ENCODE measurements at places on chromosomes 7 and 10.

GRCh38 chr10:78045237-78045636, 11.6 kb downstream of the RPS24 start:
- no peak for DNase-seq

DNA sequence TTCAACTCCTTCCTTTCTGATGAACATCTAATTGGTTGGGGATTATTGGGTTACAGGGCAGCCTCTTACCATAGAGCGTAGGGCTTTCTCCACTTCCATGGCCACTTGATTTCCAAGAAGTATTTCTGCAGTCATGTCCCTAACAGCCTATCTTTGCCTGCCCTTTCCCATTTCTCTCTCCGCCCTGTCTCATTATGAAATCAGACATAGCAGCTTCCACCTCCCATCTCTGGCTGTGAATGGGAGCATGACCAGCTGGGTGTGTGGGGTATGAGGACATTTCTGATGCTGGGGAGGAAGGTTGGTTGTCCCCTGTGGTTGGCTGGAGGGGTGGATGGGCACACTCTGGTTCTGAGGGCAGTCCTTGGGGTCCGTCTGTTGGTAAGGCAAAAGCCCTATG, 41.2 kb downstream of the ADCYAP1R1 start:
- DNase-seq: no peak

- no peak for DNase-seq
Measured at GRCh38 chr10:52213321-52213752, 100.7 kb upstream of the DKK1 start.

- no peak for DNase-seq
Measured at GRCh38 chr10:121322046-121322445, 276.2 kb downstream of the FGFR2 start.

GRCh38 chr7:141431140-141431479, 120.1 kb upstream of the AGK start:
- no peak for DNase-seq

DNA sequence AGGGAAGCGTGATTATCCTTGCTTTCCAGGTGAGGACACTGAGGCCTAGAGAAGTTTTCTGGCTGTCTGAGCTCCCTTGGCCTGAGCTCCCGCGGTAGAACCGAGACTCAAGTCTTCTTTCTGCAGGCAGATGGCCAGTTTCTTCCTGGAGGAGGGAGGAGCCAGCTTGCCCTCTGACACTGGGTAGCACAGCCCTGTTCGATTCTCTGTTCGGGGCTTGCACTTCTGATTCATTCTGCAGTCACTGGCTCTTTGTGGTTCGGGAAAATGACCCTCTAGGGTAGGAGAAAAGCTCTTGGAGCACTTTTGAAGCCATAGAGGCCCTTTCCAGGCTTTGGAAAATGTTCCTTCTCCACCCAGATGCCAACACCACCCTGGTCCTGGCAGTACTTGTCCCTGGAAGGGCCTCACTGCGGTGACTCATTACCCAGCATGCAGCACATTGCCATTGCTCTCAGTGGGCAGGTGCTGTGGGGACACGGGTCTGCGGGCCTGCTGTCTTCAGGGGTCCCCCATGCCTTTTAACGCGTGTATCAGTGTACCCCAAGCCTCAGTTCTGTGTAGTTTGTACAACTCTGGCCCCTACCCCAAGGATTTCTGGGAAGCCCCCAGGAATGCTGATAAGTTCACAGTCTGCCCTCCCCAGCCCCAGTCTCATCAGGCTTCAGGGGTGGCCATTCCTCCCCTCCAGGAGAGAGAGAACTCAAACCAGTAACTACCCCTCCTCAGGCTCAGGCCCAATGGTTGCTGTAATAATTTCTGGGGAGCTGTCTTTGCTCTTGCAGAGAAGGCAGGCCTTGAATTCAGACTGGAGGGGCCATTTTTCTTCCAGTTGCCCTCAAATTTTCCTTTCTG, 11.9 kb downstream of the CHST3 start:
- no peak for DNase-seq

DNA sequence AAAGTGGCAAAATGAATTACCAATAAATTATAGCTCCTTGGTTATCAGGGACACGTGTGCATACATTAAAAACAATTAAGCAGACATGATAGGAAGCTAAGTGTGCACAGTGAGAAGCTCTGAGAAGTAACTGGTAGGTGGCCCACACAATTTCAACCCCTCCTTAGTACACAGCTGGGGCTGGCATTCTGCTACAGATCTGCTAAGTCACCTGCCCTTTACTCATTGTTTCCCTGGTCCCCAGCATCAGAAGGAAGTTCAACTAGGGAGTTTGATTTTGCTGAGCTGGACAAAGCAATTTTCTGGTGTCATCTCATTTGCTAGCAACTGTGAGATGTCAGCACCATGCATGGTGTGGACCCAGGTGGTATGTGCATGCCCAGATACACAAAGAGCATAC, 424.1 kb upstream of the NPVF start:
- no peak for DNase-seq

DNA sequence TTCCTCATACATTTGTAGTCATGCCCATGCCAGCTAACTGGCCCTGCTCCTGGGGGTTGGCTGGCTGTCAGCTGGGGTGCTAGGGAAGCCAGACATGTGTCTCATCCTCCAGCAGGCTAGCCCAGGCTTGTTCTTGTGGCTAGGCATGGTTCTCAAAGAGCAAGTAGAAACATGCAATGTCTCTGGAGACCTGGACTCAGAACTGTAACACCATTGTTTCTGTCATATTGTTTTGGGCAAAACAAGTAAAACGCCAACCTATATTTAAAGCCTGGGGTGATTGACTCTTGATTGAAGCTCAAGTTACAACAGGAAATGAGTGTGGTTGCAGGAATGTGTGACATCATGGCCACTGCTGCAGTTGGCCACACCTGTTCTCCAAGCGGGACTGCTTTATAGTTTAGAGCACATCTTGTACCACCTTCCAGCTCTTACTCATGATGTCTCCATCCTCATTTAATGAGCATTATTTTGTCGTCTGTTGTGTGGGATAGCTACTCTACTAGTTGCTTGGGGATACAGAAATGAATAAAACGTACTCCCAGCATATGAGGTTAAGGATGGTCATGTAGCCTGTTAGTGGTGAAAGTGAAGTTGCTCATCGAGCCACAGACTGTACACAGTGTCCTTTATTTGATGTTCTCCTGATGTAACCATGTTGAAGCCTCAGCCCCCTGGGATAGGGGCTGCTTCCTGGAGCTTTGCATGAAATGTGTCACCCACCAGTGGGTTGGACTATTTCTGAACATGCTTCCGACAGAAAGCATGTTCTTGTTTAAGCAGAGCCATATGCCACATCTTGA, 168.4 kb downstream of the SORCS3 start:
- DNase-seq: no peak

- no peak for DNase-seq
Measured at GRCh38 chr10:25552283-25552919, 377.6 kb downstream of the GPR158 start.

DNA sequence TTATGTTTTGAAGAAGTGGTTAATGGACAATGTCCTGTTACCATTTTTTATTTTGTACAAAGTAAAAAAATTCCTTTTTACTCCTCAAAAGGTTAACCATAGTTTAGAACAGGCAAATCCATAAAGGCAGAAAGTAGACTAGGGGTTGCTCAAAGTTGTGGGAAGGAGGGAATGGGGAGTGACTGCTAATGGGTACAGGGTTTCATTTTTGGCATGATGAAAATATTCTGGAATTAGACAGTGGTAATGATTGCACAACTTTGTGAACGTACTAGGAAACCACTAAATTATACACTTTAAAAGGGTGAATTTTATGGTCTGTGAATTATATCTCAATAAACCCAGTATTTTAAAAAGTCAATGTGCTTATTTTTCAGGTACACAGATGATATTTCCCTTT, 35.4 kb upstream of the CDK14 start:
- no peak for DNase-seq

- no peak for DNase-seq
Measured at GRCh38 chr10:70551971-70552422, 50.5 kb downstream of the PRF1 start.

- no peak for DNase-seq
Measured at GRCh38 chr7:109479388-109479787, 909.7 kb downstream of the DNAJB9 start.

GRCh38 chr7:54880326-54880989, 121.4 kb upstream of the SEC61G start:
- DNase-seq: no peak

DNA sequence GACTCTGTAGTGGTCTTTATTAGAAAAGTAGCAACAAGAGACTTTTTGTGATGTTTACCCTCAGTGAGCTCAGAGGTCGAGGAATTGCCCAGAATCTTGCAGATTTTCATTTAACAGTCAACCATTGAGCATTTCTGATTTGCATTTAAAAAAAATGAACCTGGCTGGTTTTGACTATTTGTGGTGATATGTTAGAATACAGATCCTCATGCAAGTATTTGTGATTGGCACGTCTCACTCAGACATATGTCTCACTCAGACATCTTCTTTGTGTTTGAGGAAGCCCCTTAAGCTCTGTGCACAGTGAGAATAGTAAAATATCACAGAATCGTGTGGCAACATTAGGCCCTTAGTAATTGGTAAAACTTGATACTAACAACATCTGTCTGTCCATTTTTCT, 113.2 kb downstream of the SND1 start:
- no peak for DNase-seq

GRCh38 chr7:37510043-37510634, 61.5 kb upstream of the ELMO1 start:
- no peak for DNase-seq

DNA sequence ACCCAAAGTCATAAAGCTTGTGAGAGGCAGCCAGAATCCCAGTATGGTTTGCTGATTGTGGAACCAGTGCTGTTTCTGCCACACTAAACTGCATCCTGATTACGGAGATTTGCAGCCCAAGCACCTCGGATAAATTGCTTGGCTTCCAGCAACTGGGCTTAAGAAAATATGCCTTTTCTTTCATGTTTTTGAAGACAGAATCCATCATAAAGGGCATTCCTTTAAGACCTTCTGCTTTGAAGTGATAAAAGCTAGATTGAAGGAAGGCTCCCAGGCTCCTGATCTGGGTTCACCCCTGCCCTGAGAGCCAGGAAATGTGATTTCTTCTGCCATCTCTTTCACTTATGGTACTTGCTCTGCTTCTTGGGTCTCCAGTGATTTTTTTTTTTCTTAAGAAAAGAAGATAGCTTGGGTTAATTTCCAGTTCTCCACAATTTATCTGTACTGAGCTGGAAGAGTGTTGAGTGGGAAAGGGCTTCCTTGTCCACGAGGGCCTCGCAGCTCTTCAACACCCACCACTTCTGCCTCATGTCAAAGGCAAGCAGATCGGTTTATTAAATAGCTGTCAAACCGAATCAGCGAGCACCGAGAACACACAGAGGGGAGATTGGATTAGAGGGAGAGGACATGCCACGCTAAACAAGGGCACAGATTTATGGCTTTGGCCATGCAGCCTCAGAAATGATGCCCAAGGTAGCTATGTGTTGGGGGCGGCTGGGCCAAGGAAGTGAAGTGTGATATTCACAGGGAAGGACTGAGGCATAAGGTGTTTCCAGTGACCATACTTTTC, 94.9 kb upstream of the TBX20 start:
- DNase-seq: no peak

- no peak for DNase-seq
Measured at GRCh38 chr10:111481866-111482265, 405.0 kb downstream of the ADRA2A start.

DNA sequence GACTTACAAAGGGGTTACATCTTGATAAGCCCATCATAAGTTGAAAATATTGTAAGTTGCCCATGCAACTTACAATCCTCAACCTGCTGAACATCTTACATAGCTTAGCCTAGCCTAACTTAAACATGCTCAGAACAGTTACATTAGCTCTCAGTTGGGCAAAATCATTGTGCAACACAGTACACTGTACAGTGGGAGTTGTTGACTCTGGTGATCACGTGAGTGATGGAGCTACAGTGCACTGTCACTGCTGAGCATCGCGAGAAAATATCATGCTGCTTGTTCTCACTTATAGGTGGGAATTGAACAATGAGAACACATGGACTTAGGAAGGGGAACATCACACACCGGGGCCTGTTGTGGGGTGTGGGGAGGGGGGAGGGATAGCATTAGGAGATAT, 214.9 kb upstream of the ZMIZ1 start:
- DNase-seq: no peak

GRCh38 chr7:96069401-96069800, 252.5 kb downstream of the SLC25A13 start:
- no peak for DNase-seq

- no peak for DNase-seq
Measured at GRCh38 chr7:83613232-83613631, 35.7 kb downstream of the SEMA3E start.

GRCh38 chr7:73844848-73845460, 2.6 kb upstream of the METTL27 start:
- no peak for DNase-seq

DNA sequence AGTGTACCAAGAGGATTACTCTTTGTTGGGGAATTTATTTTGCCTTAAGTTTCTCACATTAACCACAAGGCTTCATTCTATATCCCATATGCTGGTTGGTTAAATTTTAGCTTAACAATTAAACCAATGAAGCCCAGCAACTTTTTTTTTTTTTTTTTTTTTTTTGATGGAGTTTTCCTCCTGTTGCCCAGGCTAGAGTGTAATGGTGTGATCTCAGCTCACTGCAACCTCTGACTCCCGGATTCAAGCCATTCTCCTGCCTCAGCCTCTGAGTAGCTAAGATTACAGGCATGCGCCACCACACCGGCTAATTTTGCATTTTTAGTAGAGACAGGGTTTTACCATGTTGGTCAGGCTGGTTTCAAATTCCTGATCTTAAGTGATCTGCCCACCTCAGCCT, 75.0 kb upstream of the MKX start:
- no peak for DNase-seq

DNA sequence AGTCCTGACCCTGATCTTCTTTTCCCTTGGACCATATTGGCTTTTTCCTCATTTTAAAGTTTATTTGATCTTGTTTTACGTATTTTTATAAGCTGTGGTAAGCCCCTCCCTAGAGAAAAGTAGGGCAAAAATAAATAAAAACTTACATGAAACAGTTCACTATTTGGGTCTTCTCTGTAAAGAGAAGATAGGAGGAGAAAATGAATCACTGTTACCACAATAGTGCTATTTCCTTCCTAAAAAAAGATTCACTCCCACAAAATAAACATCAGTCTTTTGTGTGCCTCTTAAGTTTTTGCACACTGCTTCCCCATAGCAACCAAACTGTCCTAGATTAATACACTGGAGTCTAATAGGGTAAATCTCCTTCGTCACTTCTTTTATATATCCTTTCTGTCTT, 1.4 kb upstream of the SVIL start:
- DNase-seq: no peak

DNA sequence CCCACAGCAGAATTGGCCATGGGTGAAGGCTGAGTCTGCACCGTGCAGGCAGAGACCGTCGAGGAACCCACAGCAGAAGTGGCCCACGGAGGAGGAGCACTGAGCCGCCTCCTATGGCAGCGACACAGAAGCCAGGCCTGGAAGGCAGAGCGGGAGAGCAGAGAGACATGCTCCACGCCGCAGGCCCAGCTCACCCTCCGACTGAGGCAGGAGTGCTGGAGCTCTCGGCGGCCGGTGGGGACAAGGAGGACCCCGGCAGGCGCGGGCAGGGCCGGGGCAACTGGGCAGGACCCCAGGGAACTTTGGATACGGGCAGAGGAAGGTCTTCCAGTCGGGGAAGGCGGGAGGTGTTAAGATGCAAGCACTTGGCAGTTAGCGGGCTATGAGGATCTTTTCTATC, 420.4 kb downstream of the DNAJB6 start:
- no peak for DNase-seq
